HT-29 (cell line): ENCODE measurements at places on chromosomes 5 and 9.
A peak's percentile ranks its signal among the peaks of the same experiment; 100 is the strongest.

GRCh38 chr5:78760366-78760765 is 111.8 kb upstream of the LHFPL2 start:
- DNase-seq = no peak

DNA sequence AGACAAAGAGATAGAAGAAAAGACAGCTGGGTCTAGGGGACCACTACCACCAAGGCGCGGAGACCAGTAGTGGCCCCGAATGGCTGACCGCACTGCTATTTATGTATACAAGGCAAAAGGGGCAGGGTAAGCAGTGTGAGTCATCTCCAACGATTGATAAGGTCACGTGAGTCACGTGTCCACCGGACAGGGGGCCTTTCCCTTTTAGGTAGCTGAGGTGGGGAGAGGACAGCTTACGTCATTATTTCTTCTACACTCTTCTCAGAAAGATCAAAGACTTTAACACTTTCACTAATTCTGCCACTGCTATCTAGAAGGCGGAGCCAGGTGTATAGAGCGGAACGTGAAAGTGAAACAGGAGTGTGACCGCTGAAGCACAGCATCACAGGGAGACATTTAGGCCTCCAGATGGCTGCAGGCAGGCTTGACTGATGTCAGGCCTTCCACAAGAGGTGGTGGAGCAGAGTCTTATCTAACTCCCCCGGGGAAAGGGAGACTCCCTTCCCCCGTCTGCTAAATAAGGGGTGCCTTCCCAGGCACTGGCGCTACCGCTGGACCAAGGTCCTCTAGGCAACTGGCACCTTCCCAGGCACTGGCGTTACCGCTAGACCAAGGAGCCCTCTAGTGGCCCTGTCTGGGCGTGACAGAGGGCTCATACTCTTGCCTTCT is 6.1 kb upstream of the PRR16 start:
- peak; percentile 77 for DNase-seq

- no peak for DNase-seq
Measured at GRCh38 chr5:34626036-34626435, 30.1 kb upstream of the RAI14 start.

- no peak for DNase-seq
Measured at GRCh38 chr5:35838370-35839042, 18.2 kb upstream of the IL7R start.

- peak; percentile 47 for DNase-seq
Measured at GRCh38 chr9:120841930-120842684, 615 bp downstream of the PSMD5 start.

- no peak for DNase-seq
Measured at GRCh38 chr5:175551266-175551665, 72.9 kb downstream of the SFXN1 start.

DNA sequence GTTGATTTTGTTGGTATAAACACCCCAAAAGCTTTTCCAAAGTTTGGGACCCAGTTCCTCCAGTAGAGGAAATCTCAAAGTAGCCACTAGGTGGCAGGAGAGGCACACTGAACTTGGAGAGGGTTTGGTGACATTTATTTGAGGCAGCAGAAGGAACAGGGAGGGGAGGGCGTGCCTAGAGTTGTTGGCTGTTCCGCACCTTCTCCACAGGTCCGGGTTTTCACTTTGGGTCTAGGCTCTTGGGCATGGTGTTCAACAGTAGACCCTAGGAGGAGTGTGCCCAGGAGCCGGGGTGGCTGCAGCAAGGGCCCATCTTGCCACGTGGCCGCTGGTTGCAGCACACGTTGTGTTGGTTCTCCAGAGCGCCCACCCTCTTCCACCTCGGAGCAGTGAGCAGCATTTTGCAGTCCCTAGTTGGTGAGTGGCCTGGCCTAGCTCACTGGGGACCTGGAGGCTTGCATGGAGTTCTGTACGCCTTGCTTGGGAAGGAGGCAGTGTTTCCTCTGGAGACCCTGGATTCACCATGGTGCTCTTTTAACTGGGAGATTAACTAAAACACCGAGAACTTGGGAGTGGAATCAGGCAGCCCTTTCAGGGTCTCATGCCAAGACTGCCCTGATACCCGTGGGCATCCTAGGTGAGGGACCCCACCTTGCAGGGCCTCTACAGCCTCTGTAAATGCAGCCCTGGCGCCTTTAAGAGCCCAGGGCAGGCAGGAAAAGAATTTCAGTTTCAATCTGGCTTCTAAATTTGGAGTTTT is 28.2 kb downstream of the PTPA start:
- peak; percentile 91 for DNase-seq

DNA sequence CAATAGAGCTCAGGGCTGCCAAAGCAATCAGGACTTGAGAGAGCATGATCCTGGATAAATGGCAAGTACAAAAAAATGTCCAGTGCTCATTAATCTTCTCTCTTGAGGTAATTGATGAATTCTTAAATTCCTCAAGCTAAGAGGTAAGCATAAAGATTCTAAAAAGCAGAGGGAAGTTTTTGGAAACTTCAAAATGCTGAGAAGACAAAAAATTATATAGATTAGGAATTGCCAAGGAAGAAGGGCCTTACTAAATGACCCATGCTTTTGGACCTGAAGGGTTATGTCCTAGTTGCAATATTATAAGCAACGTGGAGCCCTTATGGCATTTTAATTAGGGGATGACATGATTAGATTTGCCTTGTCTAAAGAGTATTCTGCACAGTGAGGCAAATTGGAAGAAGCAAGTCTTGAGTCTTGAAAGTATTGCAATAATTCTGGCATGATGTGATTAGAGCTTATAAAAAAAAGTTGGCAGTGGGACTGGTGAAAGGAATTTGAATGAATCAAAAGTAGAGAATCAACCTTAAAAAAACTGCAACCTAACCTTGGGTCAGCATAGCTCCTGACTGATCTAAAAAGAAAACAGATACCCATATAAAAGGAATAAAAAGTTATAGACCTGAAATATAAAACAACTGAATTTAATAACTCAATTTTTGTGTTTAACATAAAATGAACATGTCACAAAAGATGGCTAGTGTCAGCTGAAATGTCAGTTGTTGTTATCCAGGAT is 323.8 kb upstream of the ARRDC3 start:
- no peak for DNase-seq

- DNase-seq = no peak
Measured at GRCh38 chr9:72060513-72060912, at the start of gene C9orf57. Gene C9orf57 (minus strand): TSS chr9:72060613. CDS start chr9:72059331, 1,282 bp downstream.
